Activated naive CD4-positive, alpha-beta T cell (primary cell): ENCODE measurements at places on chromosomes 2 and 18.

GRCh38 chr2:27126252-27126710, 2.7 kb downstream of the ABHD1 start:
- DNase-seq: no peak

DNA sequence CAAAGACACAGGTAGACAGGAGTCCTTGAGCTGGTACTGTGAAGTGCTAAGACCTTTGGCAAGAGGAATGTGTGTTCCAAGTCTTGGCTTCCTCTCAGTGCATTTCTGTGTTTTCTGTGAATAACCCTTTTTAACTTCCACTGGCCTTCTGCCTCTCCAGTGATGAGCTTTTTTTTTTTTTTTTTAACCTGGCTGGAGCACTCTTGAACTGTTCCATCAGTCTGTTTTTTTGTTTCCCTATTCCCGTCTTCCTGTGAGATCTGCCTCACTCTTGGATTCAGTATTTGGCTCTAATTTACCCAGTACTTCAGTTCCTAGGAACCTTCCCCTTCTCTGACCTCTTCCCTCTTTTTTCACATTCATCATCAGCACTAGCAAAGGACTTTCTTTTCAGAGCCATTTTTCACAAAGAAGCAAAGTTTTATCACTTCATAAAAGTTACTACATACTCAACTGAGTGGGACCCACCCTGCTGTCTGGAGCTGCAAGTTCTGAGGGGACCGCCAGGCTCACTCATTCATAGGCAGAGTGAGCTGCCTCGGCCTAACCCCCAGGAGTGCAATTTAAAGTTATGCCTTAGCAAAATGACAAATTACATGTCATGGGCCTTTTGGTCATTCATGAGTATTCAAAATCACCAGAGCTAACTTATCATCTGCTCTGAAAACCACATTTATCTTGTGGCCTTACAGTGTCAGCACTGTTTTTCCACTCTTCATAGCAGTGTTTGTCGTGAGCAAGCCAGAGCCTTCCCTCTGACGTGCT, 126.9 kb upstream of the DAPL1 start:
- DNase-seq: no peak

GRCh38 chr2:190810981-190811587, 69.5 kb upstream of the GLS start:
- DNase-seq: no peak

DNA sequence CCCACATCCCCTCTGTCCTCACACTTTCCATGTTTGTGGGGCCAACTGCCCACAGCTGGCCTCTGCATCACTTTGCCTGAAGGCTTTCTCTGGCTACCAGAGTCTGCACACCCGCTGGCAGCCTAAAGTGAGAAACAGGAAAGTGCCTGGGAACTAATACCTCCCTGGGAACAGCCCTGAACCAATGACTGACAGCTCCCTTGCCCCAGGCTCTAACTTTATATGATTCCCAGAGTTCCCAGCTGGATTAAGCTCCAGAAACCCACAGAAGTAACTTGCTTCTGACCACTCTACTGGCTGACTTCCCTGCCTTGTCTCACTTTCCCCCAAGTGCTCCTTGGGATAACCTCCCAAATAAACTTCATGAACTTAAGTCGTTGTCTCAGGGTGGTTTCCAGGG, 159.6 kb upstream of the LMAN1 start:
- DNase-seq: no peak

DNA sequence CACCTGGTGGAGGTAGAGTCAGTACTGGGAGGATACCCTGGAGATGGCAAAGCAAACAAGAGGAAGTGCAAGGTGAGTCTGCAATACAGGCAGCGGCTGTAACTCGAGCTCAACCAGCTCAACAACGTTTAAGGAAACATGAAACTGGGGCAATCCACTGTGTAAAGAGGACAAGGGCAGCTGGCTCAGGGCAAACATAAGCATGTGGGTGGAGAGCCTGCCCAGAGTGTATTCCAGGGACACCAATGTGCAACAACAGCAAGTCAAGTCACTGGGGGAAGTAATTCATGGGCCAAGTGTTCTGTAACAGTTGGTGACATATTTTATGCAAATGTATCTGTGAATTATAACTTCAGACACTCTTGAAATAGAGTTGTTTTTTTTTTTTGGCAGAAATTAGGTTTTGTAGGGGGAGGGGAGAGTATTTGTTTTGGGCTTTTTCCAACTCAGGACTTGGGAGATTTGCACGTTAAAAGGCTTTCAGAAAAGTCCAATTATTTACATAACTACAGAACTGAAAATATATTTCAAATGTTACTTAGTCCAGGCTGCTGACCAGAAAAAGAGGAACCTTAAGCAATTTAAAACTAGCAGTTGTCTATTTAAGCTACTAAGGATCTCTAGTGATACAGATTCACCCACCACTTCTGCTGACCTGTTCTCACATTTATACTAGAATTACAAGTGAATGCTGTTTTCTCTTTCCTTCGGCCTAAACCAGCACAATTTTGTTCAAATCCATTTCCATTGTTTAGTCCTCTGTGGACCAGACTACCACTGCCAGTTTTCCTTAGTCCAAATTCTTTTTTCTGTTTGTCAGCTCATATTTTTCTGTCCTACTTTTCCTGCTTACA, 18.6 kb downstream of the NRXN1 start:
- no peak for DNase-seq

- no peak for DNase-seq
Observed at GRCh38 chr2:235215248-235215647, 263.4 kb downstream of the SH3BP4 start.

GRCh38 chr18:24704946-24705630, 244.7 kb downstream of the HRH4 start:
- no peak for DNase-seq

GRCh38 chr18:65750389-65751154, at the start of gene CDH7:
Gene CDH7 (plus strand): TSS chr18:65751012. CDS start chr18:65762843, 11,831 bp downstream.
- DNase-seq: no peak

DNA sequence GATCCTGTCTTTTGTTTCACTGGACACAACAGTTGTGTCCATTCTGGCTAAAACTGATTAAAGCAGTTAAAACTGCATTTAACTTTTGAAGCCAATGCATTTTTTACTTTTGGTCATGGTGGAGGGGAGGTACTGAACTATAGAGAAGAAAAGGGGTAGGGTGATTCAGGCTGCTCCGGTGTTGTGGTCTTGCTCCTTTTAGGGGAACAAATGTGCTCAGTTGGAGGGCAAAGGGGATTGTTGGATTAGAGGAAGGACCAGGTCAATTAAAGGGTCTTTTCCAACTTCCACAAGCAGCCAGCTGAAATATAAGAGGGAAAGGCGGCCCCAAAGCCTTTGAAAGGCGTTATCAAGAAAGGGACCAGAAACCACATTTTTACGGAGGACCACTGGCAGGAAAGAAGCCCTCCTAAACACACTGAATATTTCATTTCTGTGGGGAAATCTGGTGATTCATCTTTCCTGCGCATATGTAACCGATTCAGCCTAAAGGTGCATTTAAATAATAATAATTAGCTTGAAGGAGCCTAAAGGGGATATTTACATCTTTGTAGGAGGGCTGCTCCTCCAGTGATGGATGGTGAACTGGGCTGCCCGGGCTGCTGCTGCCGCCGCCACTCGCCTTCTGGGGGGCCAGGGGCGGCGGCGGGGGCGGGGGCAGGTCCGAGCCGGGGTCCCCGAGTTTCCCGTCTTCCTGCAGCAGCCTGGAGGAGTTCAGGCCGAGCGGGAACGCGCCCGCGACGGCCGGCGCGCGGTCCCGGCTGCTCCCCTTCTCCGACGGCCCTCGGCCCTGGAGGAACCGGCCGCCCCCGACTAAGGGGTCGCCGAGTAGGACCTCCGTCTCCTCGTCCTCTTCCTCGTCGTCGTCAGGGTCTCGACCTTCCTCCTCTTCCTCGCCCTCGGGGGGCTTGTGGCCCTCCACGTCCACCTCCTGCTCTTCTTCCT, 5.2 kb downstream of the SKOR2 start:
- DNase-seq: no peak

DNA sequence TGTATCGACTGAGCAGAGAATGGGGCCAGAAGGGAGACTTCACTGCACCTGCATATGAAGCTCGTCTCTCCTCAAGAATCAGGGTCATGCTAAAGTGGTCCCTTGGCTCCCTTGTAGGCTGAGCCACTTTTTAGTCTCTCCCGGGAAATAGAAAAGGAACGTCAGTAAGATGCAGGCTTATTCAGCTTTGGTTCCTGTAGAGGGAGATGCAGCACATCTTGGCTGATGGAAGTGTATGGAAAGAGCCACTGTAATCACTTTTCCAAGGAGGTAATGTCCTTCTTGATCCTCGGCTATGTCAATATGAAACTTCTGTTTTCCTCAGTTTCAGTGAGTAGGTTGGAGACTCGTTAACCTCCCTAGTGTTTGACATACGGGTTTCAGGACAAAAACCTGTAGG, 235.2 kb downstream of the GCA start:
- no peak for DNase-seq
